ENCODE measurements at places on chromosomes 2 and 18.

- DNase-seq = no peak
Observed at GRCh38 chr2:72415241-72415661, 267.6 kb upstream of the CYP26B1 start.

GRCh38 chr2:89763581-89764485 is 1072.4 kb downstream of the RPIA start:
- no peak for DNase-seq

GRCh38 chr18:1511619-1512311 is 607.1 kb downstream of the ADCYAP1 start:
- DNase-seq = no peak

DNA sequence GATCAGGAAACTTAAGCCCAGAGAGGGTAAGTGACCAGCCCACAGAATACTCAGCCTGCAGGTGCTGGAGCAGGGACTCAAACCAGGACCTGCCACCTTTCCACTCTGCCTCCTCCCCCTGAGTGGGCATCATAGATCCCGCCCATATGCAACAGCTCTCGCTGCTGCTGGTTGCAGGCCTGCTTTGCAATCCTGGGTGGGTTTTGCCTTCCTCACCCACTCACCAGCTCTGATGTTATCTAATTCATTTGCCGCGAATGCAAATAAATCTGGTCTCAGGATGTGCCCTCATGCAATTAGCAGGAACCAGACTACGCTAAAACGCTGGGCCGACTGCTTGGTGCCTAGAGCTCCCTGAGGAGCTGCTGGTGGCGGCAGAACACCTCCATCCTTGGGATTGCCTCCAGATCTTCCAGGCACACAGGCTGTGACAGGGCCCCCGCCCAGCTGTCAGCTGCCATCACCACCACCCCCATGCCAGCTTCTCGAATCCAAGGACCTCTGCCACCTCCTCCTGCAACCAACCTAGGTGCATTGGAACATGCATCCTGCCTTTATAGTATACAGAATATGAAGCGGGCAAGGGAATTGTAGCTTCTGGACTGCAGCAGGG is 28.8 kb downstream of the CNGA3 start:
- no peak for DNase-seq

GRCh38 chr2:216862628-216863398 is 2.9 kb upstream of the TNP1 start:
- no peak for DNase-seq

GRCh38 chr2:12389344-12390045 is 327.2 kb upstream of the TRIB2 start:
- no peak for DNase-seq

- no peak for DNase-seq
Observed at GRCh38 chr2:20157193-20157891, 67.6 kb downstream of the SDC1 start.

GRCh38 chr18:44507729-44508325 is 172.9 kb upstream of the SETBP1 start:
- DNase-seq = no peak

DNA sequence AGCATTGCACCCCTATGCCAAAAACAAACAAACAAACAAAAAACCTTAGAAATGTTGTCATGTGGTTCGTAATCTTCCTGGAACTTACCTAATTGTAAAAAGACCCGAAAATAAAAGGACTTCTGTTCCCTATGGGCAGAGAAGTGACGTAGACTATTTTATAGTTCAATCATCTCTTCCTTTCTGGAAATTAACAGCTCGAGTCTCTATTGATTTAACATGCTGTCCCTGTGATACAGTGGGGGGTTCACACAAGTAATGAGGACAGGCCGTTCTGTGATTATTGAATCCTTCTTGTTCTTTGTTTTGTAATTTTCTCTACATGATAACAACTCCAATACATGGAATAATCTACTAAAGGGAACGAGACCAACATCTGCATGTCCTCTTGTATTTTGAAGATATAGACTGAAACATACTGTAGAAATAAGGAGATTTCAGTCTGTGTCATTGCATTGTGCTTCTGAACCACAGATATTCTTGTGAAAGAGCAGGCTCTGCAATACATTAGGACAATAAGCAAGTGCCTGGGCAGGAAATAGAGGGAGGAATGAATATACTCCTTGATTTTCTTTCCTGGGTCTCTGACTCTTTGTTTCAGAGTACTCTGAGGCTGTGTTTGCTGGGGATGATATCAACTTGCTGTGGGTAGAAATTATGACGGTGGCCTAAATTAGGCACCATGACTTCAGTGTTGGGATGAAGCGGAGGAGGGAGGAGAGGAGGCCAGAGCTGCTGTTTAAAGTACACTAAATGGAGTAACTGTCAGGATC is 65.7 kb upstream of the PPM1B start:
- DNase-seq = no peak

DNA sequence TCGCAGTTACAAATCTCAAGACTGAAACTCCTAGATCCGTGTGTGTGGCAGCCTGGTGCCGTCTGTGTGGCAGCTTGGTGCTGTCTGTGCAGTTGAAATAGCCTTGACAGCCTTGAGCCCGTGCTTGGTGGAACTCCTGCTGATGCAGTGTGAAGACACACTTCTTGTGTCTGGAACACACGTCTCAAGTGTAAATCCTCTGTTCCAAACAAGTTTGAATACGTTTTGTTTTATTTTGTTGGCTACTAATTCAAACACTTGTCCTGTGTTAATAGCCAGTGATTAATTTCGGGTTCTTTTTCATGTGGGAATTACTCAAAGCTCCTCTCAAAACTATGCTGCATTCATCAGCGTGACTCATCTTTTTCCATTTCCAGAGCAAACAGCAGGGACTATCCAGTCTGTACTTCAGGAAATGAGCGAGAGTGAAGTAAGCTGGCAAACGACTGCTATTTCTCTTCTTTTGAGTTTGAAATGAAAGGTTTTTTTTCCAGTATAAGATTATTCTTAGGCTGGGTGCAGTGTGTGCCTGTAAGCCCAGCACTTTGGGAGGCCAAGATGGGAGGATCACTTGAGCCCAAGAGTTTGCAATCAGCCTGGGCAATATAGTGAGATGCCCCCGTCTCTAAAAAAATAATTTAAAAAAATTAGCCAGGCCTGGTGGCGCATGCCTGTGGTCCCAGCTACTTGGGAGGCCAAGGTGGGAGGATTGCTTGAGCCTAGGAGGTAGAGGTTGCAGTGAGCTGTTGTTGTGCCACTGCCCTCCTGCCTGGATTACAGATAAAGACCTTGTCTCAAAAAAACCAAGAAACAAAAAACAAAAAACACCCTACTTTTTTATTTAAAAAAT is 152.9 kb downstream of the SPP2 start:
- DNase-seq = no peak

DNA sequence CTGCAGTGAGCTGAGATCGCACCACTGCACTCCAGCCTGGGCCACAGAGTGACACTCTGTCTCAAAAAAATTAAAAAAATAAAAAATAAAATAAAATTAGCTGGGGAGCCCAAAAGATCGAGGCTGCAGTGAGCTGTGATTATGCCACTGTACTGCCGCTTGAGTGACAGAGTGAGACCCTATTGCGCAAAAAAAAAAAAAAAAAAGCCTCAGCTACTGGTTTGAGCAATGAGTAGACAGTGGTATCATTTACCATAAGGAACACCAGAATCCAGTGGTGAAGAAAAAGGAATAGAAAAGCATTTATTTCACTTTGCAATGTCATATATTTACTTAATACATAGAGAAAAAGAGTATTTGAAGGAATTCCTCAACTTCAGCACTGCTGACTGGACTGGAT is 3.0 kb downstream of the SAP130 start:
- DNase-seq = no peak

- no peak for DNase-seq
Observed at GRCh38 chr2:231351648-231352047, 43.9 kb upstream of the B3GNT7 start.

- no peak for DNase-seq
Observed at GRCh38 chr18:41324020-41324791, 630.8 kb upstream of the PIK3C3 start.

- no peak for DNase-seq
Observed at GRCh38 chr2:177523781-177524180, 131.2 kb downstream of the AGPS start.
